T-helper 17 cell (primary cell): ENCODE measurements at places on chromosomes 16 and 17. TPM values are rescaled to one million over a fixed set of nuclear protein-coding genes. Genes with fewer than 3 reads are reported as not detected.

The HOXB5 gene
- total RNA-seq, result not detected

The NOXO1 gene
- total RNA-seq, result 0.78 TPM

The ASB16 gene
- total RNA-seq, result not detected

The RNF112 gene
- 0.25 TPM for total RNA-seq

The UTS2R gene
- not detected for total RNA-seq

The OR2C1 gene
- not detected for total RNA-seq

The TP53TG3F gene
- not detected for total RNA-seq

The CDH1 gene
- total RNA-seq, result 0.47 TPM

The ACSM2A gene
- not detected for total RNA-seq

The MIEF2 gene
- 6.1 TPM for total RNA-seq
